Suppressor macrophage (primary cell): ENCODE measurements at places on chromosomes 1 and 21.

DNA sequence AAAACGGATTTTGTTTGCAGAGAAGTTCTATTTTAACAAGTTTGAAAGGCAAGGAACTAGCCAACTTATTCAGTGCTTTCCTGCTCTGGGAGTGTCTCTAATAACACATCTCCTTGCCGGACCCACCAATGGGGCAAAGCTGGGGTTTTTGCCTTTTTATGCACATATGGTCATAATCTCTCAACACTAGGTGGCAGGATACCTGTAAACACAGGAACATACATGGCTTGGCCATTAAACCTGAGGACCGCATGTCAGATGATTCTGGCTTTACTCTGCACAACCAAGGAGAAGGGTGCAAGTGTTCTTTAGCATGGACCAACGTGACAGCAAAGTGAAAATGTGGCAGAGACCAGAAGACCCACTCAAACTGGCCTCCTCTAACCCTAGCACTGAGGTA lies 4.9 kb downstream of the TMEM9 start:
- no peak for DNase-seq

- DNase-seq: no peak
Measured at GRCh38 chr1:94271373-94271772, 34.0 kb upstream of the ARHGAP29 start.

DNA sequence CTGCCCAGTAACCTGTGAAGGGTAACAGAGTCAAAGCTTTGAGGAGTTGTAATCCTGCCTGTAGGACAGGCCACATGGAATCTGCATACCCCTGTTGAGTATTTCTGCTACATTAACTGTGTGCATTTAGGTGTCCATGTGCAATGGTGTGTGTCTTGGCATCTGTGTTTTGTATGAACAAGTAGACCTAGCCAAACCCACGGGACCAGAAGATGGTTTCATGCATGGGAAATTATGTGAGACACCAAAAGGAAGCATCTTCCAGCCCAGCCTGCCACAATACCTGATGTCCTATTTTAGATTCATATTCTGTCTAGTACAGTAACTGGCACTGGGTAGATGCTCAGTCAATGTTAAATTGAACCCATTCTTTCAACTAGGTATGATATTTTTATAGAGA lies 70.8 kb upstream of the KCND3 start:
- no peak for DNase-seq

- DNase-seq: no peak
Measured at GRCh38 chr1:234277161-234277868, 95.9 kb upstream of the COA6 start.

DNA sequence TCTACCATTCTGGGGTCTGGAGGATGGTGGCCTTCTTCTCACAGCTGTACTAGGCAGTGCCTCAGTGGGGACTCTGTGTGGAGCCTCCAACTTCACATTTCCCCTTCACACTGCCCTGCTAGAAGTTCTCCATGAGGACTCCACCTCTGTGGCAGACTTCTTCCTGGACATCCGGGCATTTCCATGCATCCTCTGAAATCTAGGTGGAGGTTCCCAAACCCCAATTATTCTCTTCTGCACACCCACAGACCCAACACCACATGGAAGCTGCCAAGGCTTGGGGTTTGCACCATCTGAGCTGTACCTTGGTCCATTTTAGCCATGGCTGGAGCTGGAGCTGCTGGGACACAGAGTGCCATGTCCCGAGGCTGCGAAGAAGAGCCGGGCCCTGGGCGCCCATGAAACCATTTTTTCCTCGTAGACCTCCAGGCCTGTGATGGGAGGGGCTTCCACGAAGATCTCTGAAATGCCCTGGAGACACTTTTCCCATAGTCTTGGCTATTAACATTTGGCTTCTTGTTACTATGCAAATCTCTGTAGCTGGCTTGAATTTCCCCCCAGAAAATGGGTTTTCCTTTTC lies 170.5 kb downstream of the FOXD2 start:
- DNase-seq: no peak

DNA sequence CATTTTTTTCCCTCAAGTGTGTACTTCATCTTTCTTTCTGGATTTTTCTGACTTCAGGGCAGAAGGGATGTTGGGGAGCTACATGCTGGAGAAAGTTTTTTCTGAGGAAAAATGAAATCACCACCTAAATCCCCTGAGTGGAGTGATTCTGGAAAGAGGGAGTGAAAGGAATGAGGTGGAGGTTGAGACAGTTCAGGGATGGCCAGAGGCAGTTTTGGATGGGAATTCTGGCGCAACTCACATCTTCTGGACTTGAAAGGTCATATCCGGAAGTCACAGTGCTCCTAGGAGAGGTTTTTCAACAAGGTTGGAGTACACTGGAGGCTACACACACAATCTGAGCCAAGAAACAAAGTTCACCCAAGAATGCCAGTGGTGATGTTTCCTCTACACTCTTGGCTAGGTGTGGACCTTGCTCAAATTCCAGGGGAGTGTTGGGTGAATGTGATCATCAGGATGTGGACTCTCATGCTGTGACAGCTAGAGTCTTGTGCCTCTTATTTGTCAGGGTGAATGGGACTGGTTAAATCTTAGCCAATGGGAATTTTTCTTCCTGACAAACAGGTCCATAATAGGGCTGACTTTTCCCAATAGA lies 161.5 kb downstream of the HLX start:
- no peak for DNase-seq
